ENCODE measurements at places on chromosomes 12 and 14.

DNA sequence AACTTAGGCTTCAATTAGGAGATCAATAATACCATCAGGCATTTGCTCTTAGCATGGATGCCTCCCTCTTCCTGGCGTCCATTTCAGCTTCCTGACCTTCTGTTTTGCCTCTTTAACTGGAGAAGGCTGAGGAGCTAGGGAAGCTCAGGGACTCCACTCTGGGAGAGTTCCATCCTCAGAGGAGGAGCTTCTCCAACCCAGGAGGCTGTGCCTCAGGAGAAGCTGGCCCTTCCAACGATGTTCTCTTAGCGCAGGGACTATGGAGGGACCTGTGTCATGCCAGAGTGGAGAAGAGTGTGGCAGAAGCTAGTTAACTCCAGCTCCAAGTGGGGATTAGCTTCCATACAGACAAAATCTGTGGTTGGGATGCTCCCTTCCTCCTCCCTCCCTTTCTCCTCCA lies 58.0 kb downstream of the KCNA5 start:
- no peak for DNase-seq

DNA sequence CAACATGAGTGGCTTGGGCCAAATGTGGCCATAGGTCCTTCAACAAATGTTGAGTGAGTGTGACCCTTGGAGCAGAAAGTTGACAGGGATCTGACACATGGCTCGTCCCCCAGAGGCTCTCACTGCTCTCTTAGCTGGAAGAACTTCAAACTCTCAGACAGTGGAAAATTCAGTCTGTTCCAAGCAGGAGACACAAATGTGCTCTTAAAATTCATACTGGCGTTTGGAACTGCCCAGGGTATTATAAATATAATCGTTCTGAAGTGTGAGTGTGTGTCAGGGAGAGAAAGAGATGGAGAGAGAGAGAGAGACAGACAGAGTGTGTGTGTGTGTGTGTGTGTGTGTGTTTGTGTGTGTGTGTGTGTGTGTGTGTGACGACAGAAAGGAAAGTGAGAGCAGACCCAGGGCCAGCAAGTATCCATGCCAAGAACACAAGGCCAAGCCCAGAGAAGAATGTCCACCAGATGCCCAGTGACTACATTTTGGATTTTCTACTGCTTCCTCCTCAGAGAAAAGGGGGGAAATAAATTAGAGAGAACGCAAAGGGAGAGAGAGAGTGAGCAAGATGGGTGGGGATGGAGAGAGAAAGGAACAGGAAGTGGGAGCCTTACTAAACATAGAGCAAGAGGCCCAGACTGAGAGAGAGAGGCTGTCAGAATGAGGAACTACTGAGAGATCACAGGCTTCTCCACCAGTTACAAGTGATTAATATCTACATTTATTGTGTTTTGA lies 193.6 kb upstream of the NUDT4 start:
- DNase-seq, result no peak

DNA sequence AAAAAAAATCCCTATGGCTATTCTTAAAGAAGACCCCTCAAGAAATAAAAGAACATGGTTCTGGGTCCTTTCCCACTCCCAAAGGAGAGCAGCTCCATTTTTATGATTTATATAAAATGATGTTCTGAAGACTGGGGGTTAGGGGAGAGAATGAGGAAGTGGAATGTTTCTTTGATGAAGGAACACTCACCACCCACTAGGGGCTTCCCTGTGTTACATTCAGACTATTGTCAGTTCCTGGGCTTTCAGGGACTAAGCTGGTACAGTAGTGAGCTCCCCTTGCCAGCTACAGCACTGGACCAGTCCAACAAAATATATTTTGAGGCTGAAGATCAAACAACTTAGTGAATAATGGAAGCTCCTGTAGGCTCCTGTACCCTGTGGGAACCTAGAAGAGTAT lies 98.9 kb downstream of the HMGA2 start:
- DNase-seq, result no peak

- no peak for DNase-seq
Observed at GRCh38 chr12:53174881-53175491, 5.5 kb upstream of the ZNF740 start.

DNA sequence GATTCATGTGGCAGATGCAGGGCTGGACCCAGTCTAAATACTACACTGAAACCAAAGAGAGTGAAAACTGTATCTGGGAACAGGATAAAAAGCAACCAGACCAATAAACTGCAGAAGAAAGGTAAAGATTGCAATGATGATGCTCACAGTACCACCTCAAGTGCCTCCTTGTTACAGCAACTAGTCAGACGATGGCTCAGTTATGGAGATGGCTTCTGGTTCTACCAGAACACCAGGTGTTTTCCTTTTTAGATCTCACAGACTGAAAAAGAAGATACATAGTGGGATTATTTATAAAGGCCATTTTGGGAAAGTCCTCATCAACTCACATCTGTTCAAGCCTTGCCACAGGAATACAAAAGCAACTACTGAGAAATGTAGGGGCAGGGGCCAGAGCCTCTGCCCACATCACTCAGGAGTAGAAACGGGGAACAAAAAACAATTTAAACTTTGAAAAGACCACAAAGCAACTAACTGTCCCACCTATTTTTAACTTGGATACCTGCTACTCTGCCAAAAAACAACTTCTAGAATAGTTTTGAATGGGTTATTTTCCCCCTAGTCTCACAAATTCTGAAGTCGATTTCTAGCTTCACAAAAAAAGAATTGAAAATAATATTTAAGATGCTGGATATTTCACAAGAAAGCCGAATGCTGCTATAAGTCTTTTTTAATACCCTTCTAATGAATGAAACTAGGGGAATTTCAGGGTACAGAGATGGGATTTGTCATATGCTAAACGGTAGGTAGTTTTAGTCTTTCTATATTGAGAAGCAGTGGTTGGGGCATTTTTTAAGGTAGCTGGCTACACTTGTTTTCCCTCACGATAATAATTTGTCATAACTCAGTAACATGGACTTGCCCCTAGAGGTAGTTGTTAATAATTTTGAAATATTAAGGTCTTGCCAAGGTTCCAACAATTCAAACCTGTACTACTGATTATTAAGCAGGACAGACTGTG lies 197.2 kb upstream of the TMPO start:
- no peak for DNase-seq

DNA sequence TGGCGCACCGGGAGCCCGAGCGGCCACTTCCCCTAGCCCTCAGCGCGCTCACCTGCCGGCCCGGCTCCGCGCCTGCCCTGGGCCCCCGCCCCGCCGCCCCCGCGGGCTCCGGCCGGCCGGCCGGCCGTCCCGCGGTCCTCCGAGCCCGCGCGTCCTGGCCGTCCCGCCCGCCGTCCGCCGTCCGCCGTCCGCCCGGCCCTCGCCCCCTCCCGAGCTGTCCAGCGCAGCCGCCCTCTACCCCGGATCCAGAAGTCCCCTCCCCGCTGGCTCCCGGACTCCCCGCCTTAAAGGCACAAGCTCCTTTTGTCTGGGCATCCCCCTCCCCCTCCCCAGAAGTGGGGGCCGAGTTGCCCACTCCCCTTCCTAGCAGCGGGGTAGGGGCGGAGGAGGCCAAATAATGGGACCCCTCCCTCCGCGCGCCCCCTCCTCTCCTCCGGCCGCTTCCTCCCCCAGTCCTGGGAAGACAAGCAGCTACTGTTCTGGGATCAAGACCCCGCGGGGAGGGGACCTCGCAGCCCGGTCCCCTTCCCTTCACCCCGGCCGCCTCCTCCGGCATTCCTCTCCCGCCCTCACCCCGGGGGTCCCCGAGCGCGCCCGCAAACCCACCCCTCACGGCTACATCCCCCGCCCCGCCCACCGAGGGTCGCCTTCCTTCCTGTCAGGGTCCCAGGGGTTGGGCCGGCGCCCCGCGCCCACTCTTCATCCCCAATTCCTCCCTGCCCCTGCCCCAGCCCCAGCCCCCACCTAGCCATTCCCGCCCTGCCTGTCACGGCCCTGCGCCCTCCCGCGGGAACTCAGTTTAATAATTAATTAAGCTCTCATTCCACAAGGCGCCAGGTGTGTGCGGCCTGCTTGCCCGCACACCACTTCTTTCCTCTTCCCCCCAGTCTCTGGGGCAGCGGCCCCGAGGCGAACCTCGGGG lies at the start of gene ADCY6:
TSS of gene ADCY6 (minus strand) at position 236 of the 922 bp plus-strand sequence. CDS start 5,655 bp downstream, outside the sequence.
- no peak for DNase-seq

GRCh38 chr14:76695263-76695920 lies 65.9 kb upstream of the VASH1 start:
- no peak for DNase-seq

DNA sequence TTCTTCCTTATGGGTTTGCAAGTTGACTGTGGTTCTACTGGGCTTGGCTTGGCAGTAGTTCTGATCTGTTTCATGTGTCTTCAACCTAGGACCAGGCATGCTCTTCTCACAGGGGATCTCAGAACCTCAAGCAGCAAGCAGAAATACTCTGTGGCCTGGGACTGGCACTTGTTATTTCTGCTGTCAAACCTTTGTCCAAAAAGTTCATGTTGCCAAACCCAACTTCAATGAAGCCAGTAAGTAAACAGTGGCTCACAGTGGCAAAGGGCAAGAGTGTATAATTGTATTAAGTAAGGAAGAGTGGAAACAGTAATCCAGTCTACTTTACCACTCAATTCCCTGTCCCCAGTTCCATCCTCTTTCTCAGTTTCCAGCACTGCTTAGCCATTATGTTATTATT lies 15.7 kb upstream of the HMGA2 start:
- no peak for DNase-seq

DNA sequence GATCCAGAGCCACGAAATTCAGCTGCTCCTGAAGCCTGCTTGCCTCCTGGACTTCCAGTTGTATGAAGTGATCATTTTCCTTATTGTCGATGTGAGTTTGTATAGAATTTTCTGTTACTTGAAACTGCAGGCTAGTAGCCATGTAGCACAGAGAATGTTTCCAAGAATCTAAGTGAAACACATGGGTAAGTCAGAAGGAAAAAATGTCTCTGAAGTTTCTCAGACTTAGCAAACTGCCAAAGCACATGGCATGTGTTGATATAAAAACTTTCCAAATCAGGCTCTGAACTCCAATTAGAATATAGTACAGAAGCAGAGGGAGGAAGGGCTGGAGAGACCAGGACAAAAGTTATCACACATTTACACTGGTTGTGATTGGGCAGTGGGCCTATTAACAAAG lies 9.8 kb upstream of the PCNX1 start:
- no peak for DNase-seq

DNA sequence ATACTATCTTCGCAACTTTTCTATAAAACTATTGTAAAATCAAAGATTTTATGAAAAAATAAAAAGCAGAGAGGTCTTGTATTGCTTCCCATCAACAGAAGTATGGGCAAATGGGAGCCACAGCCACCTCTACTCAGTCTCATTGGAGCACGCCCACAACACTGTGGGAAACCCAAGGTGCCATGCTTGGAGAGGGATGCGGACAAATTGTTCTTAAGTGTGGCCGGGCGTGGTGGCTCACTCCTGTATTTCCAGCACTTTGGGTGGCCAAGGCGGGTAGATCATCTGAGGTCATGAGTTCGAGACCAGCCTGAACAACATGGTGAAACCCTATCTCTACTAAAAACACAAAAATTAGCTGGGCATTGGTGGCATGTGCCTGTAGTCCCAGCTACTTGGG lies 498.2 kb upstream of the SOX5 start:
- DNase-seq, result no peak

- DNase-seq, result no peak
Observed at GRCh38 chr12:57548488-57548887, 1.4 kb upstream of the KIF5A start.

DNA sequence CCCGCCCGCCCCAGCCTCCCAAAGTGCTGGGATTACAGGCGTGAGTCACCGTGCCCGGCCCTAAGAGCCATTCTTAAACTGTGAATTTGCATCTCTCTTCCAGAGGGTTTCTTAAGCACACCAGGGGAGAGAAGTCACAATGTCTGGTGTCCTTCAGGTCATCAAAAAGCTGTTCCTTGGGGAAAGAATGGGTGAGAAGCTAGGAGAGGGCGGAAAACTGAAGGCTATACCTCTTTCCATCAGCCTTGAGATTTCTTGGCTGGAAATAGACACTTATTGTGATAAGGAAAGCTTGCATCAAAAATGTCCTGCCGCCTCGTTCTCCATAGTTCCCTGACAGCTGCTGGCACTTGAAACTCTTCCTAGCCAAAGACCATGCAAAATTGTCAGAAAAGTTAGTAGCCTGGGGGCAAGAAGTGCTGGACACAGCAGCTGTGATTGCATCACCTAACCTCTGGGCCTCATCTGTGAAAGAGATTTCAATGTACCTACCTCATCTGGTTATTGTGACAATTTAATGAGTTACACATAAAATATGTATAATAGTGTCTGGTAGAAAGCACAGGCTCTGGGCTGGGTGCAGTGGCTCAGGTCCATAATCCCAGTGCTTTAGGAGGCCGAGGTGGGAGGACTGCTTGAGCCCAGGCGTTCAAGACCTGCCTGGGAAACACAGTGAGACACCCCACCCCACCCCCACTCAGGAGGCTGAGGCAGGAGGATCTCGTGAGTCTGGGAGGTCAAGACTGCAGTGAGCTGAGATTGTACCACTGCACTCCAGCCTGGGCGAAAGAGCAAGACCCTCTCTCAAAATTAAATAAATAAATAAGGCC lies 9.7 kb upstream of the UBC start:
- peak; percentile 63 for DNase-seq

GRCh38 chr12:9643266-9643660 lies 26.2 kb upstream of the CLEC2D start:
- DNase-seq, result no peak

GRCh38 chr12:16150276-16150675 lies 127.2 kb downstream of the SLC15A5 start:
- no peak for DNase-seq

- no peak for DNase-seq
Observed at GRCh38 chr12:99223579-99223978, 424.0 kb upstream of the GARIN6 start.

DNA sequence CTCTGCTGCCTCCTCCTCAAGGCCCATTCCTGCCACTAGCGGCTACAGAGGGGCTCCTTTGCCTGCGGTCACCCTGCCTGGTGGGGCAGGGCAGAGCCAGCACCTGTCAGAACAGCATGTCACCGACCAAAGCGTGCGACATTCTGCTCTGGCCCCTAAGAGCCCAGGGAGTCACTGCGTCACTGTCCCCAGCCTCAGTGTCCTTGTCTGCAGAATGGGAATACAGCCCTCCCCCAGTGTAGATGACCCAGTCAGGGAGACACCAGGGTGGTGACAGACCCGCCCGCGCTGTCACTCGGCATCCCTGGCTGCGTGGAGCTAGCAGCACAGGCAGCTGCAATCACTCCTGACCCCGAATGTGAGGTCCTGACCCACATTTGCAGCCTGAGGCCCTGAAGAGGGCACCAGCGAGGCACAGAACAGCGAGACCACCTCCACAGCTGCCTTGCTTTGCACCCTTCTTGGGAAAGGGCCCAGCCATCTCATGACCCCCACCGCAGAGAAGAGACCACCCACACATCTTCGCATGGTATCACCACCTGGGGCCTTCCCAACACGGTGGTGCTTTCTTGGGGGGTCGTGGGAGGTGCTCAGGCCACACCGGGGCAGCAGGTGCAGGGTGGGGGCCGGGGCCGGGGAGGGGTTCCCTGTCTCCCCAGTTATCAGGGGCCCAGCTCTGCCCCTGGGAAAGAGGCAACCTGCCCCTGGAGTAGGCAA lies 2.5 kb downstream of the AHNAK2 start:
- no peak for DNase-seq

- no peak for DNase-seq
Observed at GRCh38 chr14:46985529-46986380, 334.2 kb upstream of the RPL10L start.
